ENCODE measurements at places on chromosomes 11 and 22. TPM values are rescaled to one million over a fixed set of nuclear protein-coding genes. Genes with fewer than 3 reads are reported as not detected.

DNA sequence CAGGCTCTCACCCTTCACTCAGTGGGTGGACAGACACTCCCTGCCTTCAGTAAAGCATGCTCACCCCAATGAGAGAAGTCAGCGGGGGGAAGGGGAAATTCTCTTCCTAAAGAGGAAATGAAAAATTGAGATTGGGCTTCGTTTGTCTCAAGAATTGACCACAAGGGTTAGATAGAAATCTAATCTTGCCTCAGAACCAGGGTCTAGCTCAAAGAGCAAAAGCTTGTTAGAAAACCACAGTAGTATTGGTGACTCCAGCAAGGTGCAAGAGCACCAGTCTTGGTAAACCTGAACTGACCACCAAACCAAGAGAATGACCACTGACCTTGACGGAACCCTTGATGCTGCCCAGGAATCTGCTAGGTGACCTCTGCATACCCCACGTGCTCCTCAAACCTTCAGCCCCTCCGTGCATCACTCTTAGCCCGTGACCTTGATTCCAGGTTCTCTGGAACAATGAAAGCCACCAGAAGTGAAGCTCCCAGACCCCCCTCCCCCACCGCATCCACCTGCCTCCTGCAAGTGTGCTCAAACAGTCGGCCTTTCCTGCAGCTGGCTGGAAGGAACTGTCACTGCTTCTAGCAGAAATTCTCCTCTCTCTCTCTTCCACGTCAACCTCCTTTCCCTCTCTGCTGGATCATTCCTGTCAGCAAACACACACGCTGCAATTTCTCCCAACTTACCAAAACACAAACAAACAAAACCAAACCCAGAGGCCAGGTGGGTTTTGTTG lies 3.1 kb upstream of the TMA7B start:
- DNase-seq, result no peak

DNA sequence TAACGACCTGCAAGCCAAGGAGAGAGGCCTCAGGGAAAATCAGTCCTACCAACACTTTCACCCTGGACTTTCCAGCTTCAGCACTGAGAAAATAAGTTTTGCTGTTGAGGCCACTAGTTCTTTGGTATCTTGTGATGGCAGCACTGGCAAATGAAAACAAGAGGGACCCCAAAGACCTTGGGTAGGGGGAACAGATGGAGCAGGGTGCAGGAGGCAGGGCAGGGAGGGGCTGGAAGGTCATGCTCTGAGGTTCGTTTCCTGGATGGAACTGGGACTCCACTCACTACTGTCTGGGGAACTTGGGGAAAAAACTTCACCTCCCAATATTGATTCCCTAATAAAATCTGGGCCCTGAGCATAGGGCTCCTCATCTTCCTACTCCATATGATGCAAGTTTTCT lies 34.2 kb upstream of the PRAME start:
- no peak for DNase-seq

DNA sequence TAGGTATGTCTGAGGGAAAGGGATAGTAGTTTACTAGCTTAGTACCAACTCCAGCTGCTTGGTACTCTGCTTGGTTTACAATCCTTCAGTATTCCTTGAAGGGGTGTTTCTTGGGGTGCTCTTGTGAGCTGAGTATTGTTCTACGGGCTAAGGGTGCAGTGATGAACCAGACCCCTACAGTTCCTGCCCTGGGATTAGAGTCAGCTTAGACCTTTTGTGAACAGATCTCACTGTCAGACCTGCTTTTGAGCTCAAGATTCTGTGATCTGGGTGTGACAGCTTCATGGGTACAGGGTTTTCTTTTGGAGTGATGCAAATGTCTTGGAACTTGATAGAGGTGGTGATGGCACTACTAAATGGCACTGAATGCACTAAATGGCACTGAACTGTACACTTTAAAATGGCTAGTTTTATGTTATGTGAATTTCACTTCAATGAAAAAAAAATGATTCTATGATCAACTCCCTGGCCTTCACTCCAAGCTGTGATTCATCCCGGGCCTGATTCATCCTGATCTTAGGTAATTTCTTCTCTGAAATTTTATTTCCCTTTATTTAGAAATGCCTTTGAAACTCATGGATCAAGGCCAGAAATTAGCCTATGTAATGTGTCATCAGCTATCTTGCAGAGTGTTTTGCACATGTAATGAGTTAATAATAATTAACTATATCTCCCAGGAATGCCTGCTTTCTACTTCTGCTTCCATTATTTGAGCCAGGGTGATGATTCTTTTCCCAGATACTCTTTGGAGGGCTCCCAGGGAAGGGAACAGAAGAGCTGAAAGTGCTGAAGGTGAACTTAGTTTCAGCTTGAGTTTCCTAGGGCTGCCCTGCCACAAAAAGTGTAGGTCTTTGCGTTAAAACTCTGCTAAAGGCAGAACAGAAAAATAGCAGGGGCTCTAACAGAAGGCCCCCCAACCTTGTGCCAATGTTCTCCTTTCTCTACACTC lies 87.9 kb downstream of the NCAM1 start:
- DNase-seq, result no peak

DNA sequence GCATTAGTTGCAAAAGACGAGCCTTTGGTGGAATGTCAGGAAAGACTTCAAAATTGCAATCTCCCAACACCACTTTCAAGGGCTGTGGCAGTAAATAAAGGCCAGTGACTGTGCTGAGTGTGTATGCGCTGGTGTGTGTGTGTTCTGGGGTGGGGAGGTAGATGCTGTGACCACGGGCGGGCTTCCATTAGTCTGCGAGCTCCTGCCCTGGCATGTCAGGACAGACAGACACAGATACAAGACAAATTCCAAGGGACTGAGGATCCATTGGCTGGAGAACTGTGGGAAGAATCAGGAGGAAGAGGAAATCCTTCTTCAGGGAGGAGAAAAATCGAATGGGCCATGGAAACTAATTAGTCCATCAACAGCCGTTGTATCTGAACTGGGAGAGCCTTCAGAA lies 83.6 kb downstream of the FEZ1 start:
- DNase-seq, result no peak

DNA sequence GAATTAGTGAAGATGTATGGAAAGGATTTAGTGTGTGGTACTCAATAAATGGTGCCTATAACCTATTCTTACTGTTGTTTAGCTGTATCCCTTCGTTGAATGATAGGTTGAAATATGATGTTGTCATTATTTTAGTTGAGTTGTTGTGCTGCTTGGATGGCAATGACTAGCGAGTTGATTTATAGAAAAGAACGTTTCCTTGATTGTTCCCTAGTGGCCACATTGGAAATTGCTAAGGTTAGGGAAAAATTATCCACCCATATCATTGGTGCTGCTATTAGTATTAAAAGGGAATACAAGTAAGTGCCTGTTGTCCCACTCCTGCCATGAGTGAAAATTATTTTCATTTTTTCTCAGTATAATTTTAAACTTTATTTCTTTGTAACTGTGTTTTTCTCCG lies 14.5 kb downstream of the EMSY start:
- no peak for DNase-seq

GRCh38 chr11:17604915-17605233 lies 57.8 kb downstream of the OTOG start:
- DNase-seq, result no peak

DNA sequence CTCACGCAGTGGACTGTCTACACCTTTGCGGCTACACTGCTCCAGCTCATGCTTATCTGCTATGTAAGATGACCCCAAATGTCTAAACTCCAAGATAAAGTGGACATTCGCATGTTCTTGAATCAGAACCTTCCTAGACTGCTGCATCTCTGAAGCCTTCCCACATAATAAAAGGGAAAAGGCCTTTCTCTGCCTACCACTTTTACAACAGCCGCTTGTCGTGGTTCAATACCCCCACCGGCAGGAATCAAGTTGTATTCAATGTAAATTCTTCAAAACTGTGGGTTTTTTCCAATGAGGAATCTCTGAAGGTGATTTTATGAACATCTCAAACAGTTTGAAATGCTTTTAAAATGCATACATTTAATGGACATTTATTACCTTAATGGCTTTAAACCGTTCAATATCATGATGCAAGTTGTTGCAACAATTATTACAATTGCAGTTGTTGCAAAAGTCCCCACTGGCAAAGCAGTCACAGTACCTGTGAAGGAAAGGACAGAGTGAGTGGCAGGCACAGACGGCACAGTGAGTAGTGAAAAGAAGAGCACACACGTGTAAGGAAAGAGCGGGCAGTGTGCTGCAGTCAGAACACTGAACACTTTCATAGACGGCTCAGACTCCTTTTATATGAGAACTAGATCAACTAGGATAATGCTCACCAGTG lies 31.2 kb downstream of the GAL start:
- DNase-seq, result no peak

DNA sequence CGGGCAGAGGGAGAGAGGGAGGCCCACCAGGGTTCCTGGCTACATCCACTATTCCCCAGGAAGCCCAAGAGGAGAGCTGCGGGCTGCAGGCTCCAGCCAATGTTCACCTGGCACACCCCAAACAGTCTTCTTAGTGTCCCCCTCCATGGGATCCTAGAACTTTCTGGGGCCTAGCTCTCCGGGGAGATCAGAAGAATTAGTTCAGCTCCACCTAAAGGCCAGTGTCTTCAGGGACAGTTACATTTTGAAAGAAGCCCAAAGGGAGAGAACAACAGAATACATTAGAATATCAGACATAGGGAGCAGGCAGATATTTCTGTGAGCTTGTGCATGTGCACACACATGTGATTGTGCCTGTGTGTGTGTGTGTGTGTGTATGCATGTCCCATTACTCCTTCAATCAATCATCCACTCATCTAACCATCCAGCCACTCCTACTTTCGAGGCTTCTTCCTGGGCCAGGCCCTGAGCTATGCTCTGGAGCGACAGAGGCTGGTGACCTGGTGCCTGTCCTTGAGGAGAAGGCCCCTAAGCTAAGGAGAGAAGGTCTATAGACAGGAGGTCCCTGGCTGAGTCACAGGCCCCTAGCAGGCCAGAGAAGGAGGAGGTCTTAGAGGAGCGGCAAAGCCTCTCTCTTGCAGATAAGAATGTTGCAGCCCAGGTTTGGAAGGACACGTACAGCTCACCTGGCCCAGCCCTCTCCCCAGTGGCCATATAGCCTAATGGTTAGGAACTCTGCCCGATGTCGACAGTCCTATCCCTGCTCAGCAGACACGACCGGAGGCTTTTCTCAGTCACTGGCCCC lies 165.5 kb downstream of the DSCAML1 start:
- DNase-seq, result no peak

- no peak for DNase-seq
Observed at GRCh38 chr11:900545-900944, 10.1 kb downstream of the CHID1 start.

DNA sequence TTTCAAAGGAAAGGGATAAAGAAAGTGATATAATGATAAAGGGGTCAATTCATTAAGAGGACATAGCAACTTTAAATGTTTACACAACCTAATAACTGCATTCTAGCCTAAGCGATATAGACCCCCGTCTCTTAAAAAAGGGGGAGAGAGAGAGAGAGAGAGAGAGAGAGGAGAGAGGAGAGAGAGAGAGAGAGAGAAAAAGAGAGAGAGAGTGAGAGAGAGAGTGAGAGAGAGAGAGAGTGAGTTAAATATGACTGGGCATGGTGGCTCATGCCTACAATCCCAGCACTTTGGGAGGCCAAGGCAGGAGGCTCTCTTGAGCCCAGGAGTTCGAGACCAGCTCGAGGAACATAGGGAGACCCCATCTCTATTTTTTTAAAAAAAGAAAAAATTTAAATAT lies 90.2 kb upstream of the GAL start:
- no peak for DNase-seq

- no peak for DNase-seq
Observed at GRCh38 chr11:37995886-37996285, 1397.8 kb upstream of the RAG2 start.

DNA sequence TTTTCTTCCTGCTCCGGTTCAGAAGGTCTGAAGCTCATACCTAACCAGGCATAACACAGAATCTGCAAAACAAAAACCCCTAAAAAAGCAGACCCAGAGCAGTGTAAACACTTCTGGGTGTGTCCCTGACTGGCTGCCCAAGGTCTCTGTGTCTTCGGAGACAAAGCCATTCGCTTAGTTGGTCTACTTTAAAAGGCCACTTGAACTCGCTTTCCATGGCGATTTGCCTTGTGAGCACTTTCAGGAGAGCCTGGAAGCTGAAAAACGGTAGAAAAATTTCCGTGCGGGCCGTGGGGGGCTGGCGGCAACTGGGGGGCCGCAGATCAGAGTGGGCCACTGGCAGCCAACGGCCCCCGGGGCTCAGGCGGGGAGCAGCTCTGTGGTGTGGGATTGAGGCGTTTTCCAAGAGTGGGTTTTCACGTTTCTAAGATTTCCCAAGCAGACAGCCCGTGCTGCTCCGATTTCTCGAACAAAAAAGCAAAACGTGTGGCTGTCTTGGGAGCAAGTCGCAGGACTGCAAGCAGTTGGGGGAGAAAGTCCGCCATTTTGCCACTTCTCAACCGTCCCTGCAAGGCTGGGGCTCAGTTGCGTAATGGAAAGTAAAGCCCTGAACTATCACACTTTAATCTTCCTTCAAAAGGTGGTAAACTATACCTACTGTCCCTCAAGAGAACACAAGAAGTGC lies 661 bp upstream of the MALAT1 start:
- peak; percentile 79 for DNase-seq

DNA sequence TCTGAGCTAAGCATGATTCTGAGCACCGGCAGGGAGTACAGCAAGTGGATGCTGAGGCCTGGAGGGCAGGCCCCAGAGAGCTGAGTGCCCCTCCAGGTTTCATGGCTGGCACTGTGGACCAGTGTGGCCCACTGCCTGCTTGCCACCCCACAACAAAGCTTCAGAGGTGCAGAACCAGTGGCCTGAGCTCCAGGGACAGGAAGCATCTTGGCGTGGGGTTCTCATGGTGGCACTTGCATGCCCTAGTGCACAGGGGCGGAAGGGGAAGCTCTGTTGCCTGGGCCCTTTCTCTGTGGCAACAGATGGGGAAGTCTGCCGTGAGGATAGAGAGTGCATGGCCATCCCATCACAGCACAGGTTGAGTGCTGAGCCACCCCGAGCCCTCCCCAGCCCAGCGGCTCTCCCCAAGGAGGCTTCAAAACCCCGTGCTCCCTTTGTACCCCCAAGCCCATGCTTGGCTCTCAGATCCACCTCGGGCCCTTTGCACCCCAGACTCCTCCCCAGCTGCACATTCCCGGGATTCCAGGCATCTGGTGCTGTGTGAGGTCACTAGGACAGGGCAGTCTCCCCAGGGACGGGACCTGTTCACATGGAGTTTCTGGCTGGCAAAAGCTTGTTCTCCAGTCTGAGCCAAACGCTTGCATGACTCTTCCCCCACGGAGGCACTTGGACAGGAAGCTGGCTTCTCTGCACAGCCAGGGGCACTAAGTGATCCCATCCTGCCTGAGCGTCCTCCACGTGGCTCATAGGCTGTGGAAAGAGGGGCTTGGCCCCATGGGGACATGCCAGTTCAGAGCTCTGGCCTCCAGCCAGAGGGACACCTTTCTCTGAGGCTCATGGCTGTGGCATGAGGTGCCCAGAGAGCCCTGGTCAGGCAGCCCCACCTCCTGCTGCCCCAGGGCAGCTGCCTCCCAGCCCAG lies 4.2 kb downstream of the SLC25A1 start:
- DNase-seq, result peak; percentile 71

GRCh38 chr11:129618046-129618569 lies 197.5 kb upstream of the TMEM45B start:
- DNase-seq, result no peak

Gene APLNR
- total RNA-seq, result not detected

Gene HINFP
- total RNA-seq, result 61.6 TPM

Gene JOSD1
- 55.3 TPM for total RNA-seq
